ENCODE measurements at places on chromosomes 7 and 10. TPM values are rescaled to one million over a fixed set of nuclear protein-coding genes. Genes with fewer than 3 reads are reported as not detected.

The ADCY1 gene
- total RNA-seq: 2.5 TPM

The MYL10 gene
- not detected for total RNA-seq

The PRLHR gene
- total RNA-seq: not detected

The HOXA6 gene
- 1.6 TPM for total RNA-seq

The ICA1 gene
- 1.5 TPM for total RNA-seq

The FKBP6 gene
- not detected for total RNA-seq

The TRIM8 gene
- 46.2 TPM for total RNA-seq

The AZGP1 gene
- not detected for total RNA-seq

The SLC39A12 gene
- not detected for total RNA-seq

The CNTNAP2 gene
- 0.10 TPM for total RNA-seq

The SPDYE3 gene
- not detected for total RNA-seq

The RSBN1L gene
- 8.2 TPM for total RNA-seq

The WDR86 gene
- total RNA-seq: 0.11 TPM

The HGF gene
- 0.05 TPM for total RNA-seq

The FAM241B gene
- 15.6 TPM for total RNA-seq

The CCDC172 gene
- not detected for total RNA-seq

The ACSL5 gene
- 0.41 TPM for total RNA-seq

The EBF3 gene
- 0.10 TPM for total RNA-seq

The PARP12 gene
- 20.1 TPM for total RNA-seq

The HOXA9 gene
- 0.52 TPM for total RNA-seq

The RBP3 gene
- total RNA-seq: not detected

The NME8 gene
- not detected for total RNA-seq
